CD4-positive, alpha-beta T cell treated with Interleukin-17A for 1 hour (primary cell): ENCODE measurements at places on chromosomes 5 and 9.
A peak's percentile ranks its signal among the peaks of the same experiment; 100 is the strongest.

- DNase-seq = no peak
These were observed 520.0 kb upstream of the CLINT1 start for GRCh38 chr5:158378931-158379330.

- DNase-seq = peak; percentile 24
These were observed 89.5 kb downstream of the ESM1 start for GRCh38 chr5:54895816-54896341.

GRCh38 chr9:125089331-125089730 is 54.0 kb downstream of the SCAI start:
- DNase-seq = no peak

DNA sequence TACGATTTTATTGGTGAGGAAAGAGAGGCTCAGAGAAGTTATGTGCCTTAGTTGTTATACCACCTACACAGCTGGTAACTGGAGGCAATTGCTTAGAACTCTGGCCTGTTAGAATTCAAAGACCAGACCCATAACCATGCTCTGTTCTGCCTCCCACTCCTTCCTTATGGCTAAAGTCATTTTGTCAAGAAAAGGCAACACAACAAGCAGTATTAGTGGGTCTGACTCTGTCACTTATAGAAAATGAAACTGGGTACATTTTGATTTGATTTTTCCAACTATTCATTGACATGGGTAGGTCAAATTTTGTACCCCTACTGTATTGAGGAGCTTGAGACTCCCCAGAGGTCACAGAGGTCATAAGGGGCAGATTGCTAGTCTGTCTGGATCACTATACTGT is 44.5 kb upstream of the NR3C1 start:
- DNase-seq = no peak

- no peak for DNase-seq
These were observed 33.8 kb downstream of the KCNIP1 start for GRCh38 chr5:170537451-170538095.

DNA sequence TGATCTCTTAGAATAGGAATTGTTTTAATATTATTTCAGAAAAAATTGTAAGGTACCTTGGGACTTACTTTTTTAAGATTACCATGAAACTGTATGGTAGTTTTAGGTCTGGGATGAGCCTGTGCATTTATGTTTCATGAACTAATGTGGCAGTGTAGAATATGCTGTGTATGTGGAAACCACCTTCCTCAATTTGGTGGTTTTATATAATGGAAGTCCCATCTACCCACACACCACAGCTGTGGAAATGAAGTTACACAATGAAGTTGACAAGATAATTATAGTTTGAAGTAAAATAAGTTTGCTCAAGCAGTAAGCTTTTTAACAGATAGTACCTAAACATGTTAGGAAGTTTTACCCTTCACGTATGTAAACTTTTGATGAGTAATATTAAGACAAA is 24.4 kb downstream of the WDR36 start:
- DNase-seq = peak; percentile 5

DNA sequence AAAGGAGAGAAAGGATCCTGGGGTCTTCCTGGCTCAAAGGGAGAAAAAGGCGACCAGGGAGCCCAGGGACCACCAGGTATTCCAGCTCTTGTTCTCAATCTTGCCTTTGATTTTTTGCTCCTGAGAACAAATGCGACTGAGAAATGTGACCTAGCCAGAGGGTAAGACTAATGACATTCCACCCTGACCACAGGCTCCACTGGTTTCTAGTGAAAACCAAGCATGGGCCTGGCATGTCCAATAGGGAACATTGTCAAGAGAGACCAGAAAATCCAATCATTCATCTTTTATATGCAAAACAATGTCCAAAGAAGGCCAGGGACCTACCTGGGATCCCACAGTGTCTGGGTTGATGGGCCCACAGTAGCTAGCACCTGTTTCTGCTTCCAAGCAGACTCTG is 50.3 kb upstream of the TGFBR1 start:
- no peak for DNase-seq

DNA sequence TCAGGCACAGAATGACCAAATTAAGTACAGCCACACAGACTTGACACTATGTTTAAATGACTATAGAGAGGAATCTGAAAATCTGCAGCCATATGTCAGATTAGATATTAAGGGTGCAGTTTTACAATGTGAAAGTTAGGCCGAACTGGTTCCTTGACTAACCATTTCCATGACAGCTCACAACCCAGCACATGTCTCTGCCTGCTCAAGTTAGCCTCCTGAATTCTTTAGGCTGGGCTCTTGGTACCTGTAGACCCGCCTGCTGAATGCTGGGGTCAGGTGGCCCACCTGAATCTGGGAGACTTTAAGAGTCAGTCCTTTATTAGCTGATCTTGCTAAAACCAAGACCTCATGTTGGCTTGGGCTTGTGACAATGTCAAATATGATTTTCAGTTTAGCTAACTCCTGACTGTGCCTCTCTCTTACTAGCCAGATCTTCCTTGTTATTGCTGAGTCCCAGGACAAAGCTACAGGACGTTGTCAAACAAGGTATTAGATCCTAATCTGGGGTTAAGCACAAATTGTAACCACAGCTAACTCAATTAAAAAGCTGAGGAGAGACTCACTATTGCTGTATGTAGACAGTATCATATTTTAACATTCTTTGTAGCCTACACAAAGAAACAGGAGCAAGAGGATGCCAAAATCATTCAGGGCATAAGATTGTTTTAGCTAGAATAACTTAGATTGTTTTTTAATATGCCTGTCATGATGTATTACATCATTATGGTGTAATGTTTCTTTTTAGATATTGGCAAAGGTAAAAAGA is 490.9 kb downstream of the SEMA5A start:
- DNase-seq = no peak

DNA sequence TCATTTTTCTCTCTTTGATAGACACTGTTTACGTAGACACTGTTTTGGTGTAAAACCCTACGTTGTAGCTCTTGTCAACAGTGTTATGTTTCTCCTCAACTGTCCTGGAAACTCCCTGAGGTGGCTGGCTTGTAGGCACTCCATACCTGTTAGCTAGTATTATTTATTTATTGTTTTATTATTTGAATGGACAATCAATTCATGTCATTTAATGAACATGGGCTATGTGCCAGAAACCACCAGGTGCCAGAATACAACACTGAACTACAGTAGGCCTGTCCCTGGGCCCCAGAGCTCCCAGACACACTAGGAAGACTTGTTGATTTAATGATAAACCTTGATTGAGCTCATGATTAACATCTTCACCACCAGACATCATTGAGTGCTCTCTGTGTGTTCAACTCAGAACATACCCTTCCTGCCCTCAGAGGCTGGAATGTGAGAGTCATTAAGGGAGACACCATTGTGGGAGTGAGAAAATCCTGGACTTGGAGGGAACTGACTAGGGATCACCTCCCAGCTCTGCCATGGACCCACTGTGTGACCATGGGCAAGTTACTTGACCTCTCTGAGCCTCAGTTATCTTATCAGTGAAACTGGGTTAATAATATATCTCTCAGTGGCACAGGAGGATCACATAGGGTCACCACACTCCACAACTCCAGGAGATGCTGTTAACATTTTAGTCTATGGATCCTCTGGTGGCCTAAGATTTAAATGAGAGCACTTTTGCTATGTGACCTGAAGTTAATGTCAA is 19.2 kb downstream of the IRF1 start:
- peak; percentile 57 for DNase-seq

GRCh38 chr5:177307544-177308363 is 3.9 kb downstream of the MXD3 start:
- DNase-seq = no peak

DNA sequence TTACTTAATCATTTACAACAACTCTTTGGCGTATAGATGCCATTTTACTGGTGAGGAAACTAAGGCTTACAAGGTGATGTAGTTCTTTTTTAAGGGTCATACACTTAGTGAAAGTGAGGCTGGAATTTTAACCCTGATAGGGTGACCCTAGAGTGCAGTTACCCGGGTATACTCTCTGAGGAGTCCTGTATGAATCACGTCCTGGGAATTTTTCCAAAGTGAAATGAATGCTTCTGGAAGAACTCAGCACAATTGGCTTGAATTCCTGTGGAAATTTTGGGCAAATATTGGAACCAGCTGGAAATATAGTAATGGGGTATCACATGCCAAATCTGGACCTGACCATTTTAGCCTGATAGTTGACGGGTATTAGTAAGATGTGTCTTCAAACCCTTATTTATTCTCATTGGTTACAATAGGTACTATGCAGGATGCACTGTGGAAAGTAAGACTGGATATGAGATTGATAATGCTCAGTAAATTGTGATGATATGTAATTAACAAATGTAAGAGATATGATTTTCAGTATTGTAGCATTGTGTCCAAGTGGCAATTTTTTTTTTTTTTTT is 14.8 kb downstream of the SUB1 start:
- no peak for DNase-seq

DNA sequence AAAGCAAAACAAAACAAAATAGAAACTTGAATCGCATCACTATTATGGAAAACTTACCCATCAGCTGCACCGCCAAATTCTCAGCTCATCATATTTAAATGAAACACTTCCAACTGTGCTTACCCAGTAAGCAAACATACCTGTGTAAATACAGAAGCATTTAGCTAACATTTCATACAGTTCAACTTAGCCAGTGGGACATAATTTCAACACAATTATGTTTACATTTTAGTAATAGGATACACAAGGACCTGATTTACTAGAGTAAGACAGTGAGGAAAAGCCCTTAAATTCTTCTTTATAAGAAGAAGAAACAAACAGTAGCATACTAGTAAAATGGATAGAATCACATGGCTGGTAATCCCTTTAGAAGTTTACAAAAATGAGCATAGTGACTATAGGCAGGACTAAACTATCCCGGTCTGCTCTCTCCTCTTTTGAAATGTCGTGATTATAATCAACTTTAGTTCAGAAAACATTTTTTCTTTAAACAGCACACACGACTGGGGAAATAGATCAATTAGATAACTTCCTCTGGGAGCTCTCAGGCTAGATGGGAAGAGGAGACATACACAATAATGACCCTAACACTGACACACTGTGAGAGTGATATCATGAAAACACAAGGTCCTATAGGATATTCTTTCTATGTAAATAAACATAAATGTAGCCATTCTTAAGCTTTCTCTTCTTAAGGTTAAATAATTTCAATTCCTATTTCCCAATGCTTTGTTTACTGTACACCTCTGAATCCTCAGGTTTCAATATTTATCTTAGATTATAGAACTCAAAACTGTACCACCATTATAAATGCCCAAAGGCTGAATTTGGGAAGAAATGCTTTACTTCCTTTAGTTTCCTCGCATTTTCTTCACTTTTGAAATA is 15.9 kb upstream of the CDC20B start:
- DNase-seq = no peak

- DNase-seq = no peak
These were observed 5.6 kb upstream of the STARD4 start for GRCh38 chr5:111517853-111518501.

DNA sequence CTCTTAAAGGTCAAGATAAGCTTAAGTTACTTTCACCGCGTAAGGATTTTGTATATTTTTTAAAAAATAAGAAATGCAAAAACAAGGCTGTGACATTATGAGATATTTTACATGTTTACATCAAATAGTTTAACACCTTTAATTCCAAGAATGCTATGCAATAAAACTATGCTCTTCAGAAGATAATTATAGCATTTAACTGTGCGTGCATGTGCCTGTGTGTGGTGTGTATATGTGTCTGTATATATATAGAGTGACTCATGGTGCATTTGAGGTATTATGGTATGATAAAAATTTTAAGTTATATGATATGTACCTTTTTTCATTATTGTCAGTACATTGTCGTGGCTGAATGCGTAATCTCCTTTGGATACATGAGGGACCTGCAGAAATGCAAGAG is 539.3 kb downstream of the PDE4D start:
- no peak for DNase-seq

GRCh38 chr9:16348531-16348930 is 521.9 kb downstream of the BNC2 start:
- no peak for DNase-seq

DNA sequence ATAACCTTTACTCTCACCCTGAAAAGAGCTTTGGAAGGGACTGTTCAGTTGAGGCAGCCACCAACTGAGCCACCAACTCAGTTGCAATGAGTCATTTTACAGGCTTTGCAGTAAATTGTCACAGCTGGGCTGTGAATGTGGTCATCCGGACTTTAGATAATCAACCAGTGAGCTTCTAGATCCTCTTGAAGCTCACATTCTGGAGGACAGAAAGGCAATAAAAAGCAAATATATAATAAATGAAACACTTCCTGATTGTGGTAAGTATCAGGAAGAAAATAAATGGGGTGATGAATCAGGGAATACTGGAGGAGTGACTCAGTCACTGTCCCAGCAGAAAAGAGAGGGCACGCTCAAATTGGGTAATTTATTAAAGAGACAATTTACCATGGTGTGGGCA is 13.2 kb upstream of the C5orf58 start:
- DNase-seq = no peak

GRCh38 chr9:96419691-96419969 is 1.5 kb upstream of the ZNF367 start:
- DNase-seq = no peak

DNA sequence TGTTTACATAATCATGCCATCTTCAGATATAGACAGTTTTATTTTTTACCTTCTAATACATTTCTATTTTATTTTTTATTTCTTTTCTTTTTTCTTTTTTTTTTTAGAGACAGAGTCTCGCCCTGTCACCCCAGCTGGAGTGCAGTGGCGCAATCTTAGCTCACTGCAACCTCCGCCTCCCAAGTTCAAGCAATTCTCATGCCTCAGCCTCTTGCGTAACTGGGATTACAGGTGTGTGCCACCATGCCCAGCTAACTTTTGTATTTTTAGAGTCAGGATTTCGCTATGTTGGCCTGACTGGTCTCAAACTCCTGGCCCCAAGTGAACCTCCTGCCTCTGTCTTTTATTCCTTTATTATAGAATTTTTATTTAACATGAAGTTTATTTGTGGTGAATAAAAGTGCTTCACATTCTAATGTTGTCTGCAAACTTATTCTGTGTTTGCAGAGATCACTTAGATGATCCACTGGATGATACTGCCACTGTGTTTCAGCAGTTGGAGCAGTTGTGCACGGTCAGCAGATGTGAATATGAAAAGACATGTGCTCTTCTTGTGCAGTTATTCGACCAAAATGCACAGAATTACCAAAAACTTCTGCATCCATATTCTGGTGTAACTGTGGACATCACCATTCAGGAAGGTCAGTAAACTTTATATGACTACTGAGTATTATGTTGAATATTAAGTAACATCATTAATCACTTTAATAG is 62.2 kb downstream of the RANBP17 start:
- DNase-seq = no peak

- DNase-seq = no peak
These were observed 63.3 kb downstream of the SEMA4D start for GRCh38 chr9:89434636-89435035.

GRCh38 chr9:125142560-125143376 is 560 bp downstream of the SCAI start:
- DNase-seq = peak; percentile 11
